ENCODE measurements at places on chromosomes 11 and 22. TPM values are rescaled to one million over a fixed set of nuclear protein-coding genes. Genes with fewer than 3 reads are reported as not detected.

DNA sequence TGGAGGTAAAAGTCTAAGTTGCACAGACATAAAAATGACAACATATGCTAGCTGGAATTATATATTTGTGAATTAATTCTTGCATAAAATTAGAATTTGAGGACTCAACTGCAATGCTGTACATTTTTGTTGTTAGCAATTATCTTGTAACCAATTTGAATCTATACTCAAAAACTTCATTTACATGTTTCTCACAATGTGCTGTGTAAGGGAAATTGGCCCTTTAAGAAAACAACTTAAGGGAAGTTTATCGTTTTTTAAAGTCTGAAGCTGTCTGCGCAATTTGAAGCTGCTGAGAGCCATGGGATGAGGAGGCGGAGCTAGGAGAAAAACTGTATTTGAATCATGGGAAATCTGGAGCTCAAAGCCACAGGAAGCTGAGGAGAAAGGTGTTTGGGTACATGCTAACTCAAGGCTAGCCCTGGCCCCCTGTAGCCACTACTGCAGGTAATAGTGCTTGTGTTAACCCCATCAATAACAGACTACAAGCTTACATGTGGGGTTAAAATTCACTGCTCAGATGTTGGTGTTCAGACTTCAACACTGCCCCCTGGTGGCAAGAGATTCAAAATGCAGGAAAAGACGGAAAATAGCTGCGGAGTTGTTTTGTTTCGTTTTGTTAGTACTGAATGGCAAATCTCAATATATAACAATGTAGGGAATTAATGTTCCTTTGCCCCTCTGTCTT lies 126.1 kb downstream of the BRD1 start:
- no peak for DNase-seq

- no peak for DNase-seq
Observed at GRCh38 chr11:11397036-11397415, 44.0 kb upstream of the CSNK2A3 start.

GRCh38 chr11:16959602-16960001 lies 54.6 kb downstream of the PLEKHA7 start:
- no peak for DNase-seq

DNA sequence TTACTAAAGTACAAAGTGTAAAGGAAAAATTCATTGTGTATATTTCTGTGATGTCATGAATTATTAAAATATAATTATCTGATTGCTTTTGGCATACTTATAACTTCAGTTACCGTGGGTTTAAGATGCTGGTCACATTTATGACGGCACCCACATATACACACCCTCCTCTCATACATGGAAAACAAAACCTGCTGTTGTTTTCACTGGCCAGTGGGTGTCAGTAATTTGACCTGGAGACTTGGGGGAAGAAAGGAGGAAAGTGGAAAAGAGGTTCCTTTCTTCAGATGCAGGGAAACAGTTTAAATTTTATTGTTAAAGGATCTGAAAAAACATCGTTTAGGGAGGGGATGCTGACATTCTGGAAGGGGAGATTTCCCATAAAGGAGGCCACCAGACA lies 742 bp upstream of the BBOX1 start:
- no peak for DNase-seq

GRCh38 chr11:25910086-25910485 lies 421.8 kb upstream of the ANO3 start:
- DNase-seq = no peak

GRCh38 chr11:65386307-65387140 lies at the start of gene FRMD8:
Gene FRMD8, plus strand, starts transcription at chr11:65386637. Its CDS starts 400 bp downstream, at chr11:65387037.
- DNase-seq = peak; percentile 88

GRCh38 chr11:3222941-3223915 lies 4.6 kb upstream of the MRGPRG start:
- no peak for DNase-seq

GRCh38 chr11:124467381-124467927 lies 22.0 kb upstream of the OR8B8 start:
- no peak for DNase-seq

- DNase-seq = no peak
Observed at GRCh38 chr11:559712-560304, 730 bp downstream of the LMNTD2 start.

DNA sequence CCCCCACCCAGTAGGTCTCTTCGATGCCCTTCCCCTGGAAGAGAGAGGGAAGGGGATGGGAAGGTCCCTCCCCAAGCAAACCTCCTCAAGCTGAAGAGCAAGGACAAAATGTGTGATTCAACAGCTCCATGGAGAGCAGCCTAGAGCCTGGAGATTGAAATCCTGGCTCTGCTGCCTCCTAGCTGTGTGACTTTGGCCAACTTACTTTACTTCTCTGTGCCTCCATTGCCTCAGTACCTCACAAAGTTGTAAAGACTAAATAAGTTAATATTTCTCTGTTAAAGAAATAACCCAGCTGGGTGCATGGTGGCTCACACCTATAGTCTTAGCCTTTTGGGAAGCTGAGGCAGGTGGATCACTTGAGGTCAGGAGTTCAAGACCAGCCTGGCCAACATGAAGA lies 21.1 kb upstream of the LRRC32 start:
- no peak for DNase-seq

DNA sequence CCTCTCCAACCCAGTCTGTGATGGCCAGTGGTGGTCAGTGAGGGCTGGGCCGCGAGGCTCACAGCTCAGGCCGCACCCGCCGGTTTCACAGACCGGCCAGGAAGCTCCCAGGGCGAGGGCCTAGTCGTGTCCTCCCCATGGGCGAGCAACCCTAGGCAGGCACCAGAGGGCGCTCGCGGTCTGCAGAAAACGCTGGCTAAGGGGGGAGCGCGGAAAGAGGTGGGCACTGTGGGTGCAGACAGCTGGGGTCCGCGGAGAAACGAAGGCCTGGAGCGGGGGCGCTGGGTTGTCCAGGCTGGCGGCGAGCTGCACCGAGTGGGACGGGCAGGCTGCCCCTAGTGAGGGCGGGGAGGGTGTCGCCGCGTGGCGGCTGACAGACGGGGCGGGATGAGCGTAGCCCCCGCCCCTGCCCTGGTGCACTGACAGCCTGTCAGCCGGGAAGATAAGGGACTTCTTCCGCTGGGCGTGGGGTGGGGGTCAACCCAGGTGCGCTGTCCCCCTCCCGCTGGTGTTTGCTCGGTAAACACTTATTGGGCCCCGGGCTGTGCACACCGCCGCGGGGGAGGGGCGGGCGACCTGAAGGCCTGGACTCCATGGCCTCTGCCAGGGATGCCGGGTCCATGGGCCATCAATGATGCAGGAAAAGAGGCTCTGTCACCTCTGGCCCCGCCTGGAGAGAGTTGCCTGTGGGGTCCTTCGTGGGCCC lies 7.5 kb downstream of the GP1BB start:
- DNase-seq = peak; percentile 81

DNA sequence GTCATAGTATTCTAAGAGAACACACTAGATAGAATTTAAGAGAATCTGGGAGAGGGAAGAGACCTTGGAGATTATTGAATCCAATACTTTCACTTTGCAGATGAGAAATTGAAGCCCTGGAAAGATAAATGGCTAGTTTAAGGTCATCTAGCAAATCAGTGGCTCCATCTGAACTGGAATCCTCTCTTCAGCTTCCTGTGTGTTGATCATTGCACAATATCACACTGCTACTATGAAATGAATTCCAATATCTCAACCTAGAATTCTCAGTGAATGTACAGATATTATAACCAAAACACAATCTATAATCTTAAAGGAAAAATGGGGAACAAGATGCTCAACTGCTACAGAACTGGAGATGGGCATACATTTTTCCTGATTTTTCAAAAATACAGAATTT lies 44.1 kb downstream of the DCUN1D5 start:
- DNase-seq = no peak

GRCh38 chr11:60872961-60873524 lies 5.7 kb downstream of the ZP1 start:
- no peak for DNase-seq

DNA sequence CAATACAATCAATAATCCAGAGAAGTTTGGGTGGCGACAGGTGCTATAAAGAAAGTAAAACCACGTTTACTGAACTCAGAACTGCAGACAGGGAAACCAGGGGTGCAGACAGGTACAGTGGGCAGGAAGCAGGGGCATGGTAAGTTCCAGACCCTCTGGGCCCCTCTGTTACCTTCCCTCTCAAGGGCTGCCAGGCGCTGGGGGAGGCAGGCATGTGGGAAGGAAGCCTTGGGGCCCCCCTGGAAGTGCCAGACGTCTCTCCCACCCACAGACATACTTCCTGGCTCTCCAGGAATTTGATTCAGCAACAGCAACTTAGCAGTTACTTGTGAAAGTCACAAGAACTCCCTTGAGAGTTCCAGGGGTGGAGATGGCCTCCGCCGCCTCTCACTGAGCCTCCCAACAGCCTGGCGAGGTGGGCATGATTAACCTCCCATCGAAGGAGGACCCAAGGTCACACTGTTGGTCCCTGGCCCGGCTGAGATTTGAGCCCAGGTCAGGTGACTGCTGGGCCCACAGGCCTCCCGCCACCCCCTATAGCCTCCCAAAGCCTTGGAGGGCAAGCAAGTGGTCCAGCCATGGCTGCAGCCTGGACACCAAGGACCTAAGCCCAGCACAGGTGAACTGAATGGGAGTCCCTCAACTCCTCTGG lies 14.1 kb upstream of the TSKU start:
- DNase-seq = no peak

GRCh38 chr11:115911613-115912346 lies 407.6 kb upstream of the CADM1 start:
- DNase-seq = no peak

OR52N4 gene
- not detected for polyA plus RNA-seq

TXN2 gene
- 110 TPM for polyA plus RNA-seq

OR51B4 gene
- polyA plus RNA-seq = 0.35 TPM

GLB1L3 gene
- polyA plus RNA-seq = 1.9 TPM

NAP1L4 gene
- polyA plus RNA-seq = 245 TPM

B4GALNT4 gene
- 65.8 TPM for polyA plus RNA-seq

AQP11 gene
- 6.3 TPM for polyA plus RNA-seq

C11orf86 gene
- polyA plus RNA-seq = not detected

ARAP1 gene
- 69.2 TPM for polyA plus RNA-seq

All from left kidney (tissue), 8 donors.